ENCODE measurements at places on chromosomes 4 and X. TPM values are rescaled to one million over a fixed set of nuclear protein-coding genes. Genes with fewer than 3 reads are reported as not detected.

VCX3B gene
- not detected for total RNA-seq

AMOT gene
- 15.5 TPM for total RNA-seq

FBXO8 gene
- 27.0 TPM for total RNA-seq

NAP1L2 gene
- 29.7 TPM for total RNA-seq

S100P gene
- total RNA-seq, result 2.0 TPM
